ENCODE measurements at places on chromosomes 16 and 17. TPM values are rescaled to one million over a fixed set of nuclear protein-coding genes. Genes with fewer than 3 reads are reported as not detected.

GRCh38 chr16:88602091-88602490 is 31.9 kb downstream of the ZC3H18 start:
- DNase-seq, result no peak

GRCh38 chr16:87058728-87059250 is 258.4 kb downstream of the C16orf95 start:
- no peak for DNase-seq

- peak; percentile 43 for DNase-seq
Measured at GRCh38 chr17:76378548-76379274, 5.7 kb upstream of the SPHK1 start.

DNA sequence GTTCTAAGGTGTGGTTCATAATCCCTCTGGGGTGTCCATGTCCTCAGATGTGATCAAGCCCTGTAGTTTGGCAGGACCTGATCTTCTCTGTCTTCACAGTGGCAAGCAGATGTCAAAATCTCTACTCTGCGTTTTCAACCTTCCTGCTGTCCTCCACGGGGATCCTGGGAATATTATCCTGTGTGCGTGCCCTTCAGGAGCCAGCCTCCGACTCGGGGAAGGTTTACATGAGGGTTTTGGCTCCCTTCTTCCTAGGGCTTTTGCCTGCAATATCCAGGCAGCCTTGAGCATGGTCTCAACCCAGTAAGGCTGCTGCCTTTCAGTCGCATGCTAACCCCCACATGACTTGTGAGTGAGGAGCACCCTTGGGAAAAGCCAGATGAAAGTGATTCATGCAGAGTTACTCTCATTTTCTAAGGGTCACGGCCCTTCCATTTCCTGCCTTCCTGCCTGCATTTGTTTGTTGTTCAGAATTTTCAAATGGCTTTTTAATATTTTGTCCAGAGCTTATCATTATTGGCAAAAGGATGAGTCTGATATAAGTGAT is 202.2 kb upstream of the CHMP6 start:
- DNase-seq, result peak; percentile 95

DNA sequence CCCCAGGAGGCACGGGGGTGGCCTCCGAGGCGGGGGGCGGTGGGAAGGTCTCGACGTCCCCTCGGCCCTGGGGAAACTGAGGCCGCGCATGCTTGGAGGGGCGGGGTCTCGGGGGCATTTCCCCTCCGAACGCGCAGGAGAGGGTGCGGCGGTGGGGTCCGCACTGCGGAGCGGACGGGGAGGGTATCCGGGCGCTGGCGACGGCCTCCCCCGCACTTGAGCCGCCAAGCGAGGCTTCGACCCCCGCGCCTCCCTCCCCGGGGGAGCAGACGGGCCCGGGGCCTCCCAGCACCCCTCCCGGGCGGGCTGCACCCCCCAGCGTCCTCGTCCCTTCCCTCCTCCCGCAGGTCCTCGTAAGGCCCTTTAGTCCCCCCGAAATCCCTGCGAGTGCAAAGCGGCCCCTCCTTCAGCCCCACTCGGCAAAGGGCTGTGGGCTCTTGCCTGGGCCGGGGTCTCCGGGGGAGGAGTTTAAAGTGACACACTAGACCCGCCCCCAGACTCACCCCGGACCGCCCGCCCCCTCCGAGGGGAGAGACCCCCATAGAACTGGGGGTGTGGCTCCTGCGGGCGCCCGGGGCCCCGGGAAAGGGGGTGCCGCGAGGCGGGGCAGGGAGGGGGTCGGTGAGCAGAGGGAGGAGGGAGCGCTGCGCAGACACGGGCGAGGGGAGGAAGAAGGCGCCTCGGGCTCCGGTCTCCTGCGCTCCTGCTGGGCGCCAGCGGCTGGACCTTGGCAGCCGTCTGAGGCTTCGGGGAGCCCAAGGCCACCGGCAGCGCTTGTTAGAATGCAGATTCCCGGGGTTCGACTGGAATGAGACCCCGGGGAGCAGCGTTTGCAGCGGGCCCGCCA is 632 bp downstream of the BAIAP3 start:
- DNase-seq, result no peak

DNA sequence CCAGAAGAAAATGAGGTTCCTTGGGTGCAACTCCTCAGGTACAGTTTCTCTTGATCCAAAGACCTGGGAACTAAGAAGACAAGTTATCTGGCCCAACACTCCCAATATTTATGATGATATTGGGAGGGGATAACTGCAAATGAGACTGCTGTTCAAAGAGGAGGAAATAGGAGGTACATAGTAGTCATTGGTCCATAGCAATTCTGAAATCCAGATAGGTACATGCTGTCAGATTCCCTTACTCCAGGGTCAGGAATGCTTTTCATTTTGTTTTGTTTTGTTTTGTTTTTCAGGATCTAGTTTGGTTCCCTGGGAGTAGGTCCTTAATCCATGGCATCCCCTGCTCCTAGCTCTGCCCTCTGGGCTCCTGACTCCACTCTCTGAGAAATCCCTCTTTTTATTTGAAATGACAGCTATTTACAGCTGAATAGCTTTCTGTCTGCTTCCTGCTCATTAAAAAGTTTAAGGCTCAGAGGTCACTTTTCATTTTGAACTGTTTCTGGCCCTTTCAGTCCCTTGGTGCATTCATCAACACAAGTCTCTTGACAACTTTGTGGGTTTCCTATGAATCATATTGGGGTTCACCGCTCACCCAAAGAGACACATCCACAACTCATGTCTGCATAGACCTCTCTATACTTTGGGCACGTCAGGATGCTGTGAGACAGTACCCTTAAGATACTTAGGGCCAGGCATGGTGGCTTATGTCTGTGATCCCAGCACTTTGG is 110.2 kb upstream of the C17orf78 start:
- DNase-seq, result no peak

- DNase-seq, result peak; percentile 72
Measured at GRCh38 chr17:77526728-77527350, 386.1 kb downstream of the SEC14L1 start.

DNA sequence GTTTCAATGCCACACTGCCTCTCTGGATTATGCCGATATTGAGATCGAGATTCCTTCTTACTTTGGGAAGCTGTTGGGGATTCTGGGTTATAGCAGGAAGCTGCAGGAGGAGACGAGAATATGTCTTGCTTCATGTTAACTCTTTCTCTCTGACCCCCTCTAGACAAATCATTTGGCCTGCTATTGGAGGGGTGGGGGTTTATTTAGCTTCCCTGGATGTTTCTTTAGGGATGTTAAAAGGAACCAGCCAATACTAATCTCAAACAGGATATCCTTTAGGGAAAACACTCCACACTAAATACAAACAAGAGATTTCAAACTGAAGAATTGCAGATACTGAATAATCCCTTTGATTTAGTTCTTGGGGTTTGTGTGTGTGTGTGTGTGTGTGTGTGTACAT is 102.6 kb downstream of the TMEM100 start:
- DNase-seq, result no peak

GRCh38 chr17:15271741-15272140 is 6.6 kb upstream of the PMP22 start:
- no peak for DNase-seq

The UBFD1 gene
- total RNA-seq, result 109 TPM

The GINS2 gene
- total RNA-seq, result 1.8 TPM

The RTN4RL1 gene
- total RNA-seq, result 1.5 TPM
